ENCODE measurements at places on chromosomes 4 and X.

- DNase-seq: no peak
Measured at GRCh38 chr4:128371876-128372275, 84.3 kb upstream of the PGRMC2 start.

DNA sequence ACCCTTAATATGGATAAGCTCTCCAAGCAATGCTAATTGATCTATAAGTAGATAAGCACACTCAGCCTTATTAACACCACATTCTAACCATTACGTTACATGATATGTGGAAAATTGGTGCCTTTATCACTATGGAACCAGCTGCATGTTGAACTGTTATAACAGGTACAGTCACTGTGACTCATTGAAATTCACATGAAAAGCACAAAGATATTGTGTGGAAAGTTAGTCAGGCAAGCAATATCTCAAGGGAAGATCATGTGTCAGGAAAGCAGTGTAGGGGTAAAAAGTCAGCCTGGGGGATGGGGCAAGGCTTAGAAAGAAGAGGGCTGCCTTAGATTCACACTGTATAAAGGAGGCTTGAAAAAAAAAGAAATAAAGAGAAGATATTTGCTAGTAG, 313.7 kb upstream of the SMIM31 start:
- no peak for DNase-seq

DNA sequence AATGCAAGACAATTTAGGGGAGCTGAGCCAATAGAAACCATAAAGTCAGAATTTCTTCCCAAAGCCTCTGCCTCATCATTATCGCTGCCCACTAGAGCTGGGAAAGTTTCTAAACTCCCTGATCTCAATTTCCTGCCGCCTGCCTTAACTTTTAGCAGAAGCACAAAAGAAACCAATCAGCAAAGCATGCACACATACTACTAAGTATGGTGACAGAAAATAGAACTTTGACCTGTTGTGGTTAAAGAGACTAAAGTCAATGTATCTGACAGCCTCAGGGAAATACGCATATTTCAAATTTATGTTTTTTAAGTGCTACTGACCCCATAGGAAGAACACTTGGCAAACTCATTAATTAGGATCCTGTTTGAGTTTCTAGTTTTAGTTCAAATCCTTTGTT, 10.1 kb downstream of the STK26 start:
- DNase-seq: no peak

GRCh38 chrX:63330681-63331080, 20.5 kb downstream of the SPIN4 start:
- no peak for DNase-seq

DNA sequence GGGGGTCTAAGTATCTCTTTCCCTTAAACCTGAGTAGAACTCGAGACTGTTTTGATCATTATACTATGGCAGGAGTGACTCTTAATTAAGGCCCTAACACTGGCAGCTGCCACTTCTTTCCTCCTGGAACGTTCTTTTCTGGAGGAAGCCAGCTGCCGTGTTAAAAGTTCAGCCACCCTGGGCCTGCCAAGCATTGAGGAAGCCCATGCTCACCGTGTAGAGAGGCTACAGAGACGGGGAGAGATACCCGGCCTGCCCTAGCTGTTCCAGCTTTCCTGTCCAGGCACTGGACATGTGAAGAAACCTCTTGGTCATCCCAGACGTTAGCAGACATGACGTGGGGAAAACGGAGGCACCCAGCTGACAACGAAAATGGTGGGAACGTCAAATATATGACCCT, 274.1 kb downstream of the ARHGAP10 start:
- DNase-seq: no peak

GRCh38 chr4:96342790-96343455, 503.0 kb downstream of the PDHA2 start:
- no peak for DNase-seq

DNA sequence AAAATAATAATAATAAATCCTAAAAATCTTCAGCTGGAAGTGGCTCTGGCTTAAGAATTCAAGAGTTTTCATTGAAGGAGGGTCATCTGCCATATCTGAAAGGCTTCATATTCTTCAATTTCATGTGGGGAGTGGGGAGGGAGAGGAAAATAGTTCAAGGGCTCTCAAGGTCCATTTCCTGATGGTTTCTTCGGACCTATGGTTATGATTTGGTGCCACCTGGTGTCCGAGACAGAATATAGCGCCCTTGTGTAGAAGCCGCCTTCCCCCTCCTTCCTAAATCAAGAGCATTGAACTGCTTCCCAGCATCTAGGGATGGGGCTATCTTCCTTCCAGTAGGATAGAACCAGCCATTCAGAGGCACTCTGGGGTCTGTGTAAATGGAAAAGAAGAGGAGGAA, 34.3 kb downstream of the NLGN3 start:
- peak; percentile 34 for DNase-seq

DNA sequence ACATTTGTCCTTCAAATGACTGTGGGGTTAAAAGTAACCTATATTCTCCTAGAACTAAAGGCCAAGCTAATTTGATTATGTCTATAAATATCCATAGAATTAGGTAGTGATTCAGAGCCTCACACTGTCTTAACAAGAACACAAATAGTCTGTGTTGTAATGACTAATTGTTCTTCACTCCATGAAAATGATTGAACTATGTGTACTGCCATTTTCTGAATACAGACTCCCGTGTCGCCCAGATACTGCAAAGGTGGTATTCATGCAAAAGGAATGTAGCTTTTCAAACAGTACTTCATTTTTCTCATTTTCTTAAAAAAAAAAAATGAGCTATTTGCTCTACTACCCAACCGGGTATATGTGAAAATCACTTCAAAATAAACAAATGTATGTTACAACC, 11.3 kb upstream of the PHKA2 start:
- DNase-seq: no peak

DNA sequence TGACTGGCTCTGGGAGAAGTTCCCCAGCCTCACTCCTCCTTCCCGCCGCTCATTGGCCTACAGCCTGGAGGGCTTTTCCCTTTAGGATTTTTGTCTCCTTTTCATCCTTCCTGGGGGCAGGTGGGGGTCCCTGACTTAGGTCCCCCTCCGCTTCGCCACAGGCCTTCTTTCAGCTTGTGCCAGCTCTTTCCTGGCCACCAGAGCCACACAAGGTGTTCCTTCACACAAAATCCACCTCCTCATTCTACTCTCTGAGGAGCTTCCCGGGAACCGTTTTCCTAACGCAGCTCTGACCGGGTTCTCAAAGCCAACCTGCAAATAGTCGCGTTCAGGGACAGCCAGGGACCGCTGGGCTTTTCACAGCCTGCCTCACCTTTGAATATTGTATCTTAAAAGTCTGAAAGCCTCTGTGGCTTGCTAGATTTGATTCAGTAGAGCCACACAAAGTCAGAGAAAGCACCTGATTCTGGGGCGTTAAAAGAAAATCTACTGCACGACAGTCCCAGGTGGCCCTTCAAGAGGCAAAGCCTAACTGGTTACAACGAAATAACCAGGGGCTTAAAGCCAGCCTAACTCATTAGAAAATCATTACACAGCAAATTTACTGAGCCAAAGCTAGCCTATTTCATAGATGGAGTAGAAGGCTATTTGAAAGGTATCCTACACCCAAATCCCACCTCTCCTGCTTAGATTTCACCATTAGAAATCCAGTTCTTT, 731 bp upstream of the GPC3 start:
- peak; percentile 80 for DNase-seq

DNA sequence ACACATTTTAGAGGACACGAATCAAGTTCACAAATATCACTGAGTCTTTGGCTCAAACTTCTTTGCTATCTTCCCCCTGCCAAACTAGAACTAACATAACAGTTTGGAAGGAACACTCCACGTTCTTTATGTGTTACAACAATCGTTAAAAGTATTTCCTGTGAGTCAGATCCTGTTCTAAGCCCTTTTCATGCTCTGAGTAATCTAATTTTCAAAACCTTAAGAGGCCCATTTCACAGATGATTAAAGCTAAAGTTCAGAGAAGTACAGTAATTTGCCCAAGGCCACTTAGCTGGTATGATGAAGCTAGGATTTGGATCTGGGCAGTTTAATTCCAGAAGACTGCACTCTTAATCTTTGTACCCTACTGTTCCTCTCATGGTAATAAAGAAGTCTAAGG, 854.4 kb upstream of the INTU start:
- no peak for DNase-seq

- DNase-seq: no peak
Measured at GRCh38 chrX:12958461-12958860, 16.4 kb upstream of the TMSB4X start.

DNA sequence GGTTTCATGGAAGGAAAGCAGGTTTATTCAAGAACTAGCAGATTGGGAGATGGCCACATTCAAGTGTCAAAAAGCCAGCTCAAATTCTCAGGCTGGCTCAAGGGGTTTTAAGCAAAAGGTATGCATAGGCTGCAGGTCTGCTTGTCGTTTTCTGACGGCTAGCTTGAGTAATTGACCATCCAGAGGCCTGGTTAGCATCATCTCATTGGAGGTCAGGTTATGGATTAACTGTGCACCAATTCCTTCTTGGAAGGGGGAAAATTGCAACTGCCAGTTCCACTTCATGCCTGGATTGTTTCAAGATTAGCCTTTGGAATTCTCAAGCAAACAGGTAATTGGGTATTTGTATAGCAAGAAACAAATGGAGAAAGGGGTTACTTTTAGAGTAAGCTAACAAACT, 62.1 kb downstream of the FUNDC1 start:
- DNase-seq: no peak

DNA sequence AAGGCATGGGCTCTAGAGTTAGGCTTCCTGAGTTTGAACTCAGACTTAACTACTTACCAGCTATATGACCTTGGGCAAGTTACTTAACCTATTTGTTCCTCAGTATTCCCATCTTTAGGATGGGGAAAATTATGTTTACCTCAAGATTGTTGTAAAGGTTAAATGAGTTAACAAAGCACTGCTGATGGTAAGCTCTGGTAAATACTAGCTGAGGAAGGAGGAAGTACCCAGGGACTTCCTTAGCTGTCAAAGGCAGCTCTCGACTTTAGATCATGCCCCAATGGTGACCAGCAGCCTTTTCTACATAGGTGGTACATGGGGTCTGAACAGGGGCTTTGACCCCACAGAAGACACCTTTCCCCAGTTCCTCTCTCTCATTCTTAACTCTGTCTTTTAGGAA, 20.1 kb downstream of the ATP7A start:
- DNase-seq: no peak

GRCh38 chr4:7045961-7046921, 3.1 kb downstream of the TADA2B start:
- no peak for DNase-seq

- DNase-seq: no peak
Measured at GRCh38 chrX:2526390-2526789, 25.6 kb upstream of the DHRSX start.

GRCh38 chr4:1478766-1479355, 72.6 kb upstream of the NKX1-1 start:
- DNase-seq: no peak

GRCh38 chr4:25028851-25029250, 1.9 kb downstream of the LGI2 start:
- no peak for DNase-seq

DNA sequence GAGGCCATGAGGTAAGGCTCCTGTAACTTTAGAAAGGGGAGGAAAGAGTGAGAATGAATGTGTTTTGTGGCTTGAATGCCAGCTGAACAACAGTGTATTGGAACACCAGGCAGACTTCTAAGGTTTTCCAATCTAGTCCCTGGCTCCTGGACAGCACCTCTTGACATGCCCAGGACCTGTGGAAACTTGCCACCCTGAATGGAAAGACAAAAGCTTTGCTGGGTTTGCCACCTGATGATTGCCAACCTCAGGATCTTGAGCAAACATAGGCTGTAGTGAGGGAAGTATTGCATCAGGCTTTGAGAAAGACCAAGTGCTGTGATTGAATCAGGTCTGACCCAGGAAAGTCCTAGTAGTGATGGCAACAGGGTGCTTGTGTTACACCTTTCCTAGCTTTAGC, 1393.1 kb upstream of the DIAPH2 start:
- DNase-seq: no peak

GRCh38 chr4:176308441-176308840, 11.3 kb upstream of the SPCS3 start:
- no peak for DNase-seq

- no peak for DNase-seq
Measured at GRCh38 chrX:43682726-43683125, 26.6 kb downstream of the MAOA start.

- no peak for DNase-seq
Measured at GRCh38 chrX:17266136-17266535, 108.9 kb upstream of the NHS start.

DNA sequence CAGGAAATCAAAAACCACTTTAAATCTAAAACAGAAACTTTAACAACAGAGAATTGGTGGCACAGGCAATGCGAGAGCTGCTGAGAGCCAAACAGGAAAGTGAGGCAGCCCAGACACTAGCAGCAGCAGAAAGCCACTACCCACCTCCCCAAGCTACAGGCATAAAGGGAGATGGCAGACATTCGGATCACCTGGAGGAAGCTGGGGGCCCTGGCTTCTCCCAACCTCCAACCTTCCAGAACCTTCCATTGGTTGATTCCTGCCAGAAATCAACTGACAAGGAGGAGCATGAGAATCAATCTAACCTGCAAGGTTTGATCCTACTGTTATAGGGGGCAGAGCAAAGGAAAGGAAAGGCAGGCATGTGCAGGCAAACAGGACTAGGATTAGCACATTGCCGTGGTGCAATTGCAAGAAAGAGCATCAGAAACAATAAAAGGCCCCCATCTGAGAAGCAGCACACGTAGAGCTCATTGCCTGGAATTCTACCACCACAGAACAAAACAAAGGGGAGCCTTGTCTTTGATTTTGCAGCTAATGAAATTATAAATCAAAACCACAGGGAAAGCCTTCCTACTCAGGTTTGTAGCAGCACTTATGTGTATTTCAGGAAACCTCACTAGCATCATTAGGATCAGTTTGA, 427.3 kb upstream of the RASGEF1B start:
- DNase-seq: no peak

- no peak for DNase-seq
Measured at GRCh38 chr4:59650861-59651260, 1549.3 kb upstream of the ADGRL3 start.

GRCh38 chr4:185332575-185333464, 62.9 kb downstream of the LRP2BP start:
- DNase-seq: no peak
